ENCODE measurements at places on chromosomes 2 and 18.

DNA sequence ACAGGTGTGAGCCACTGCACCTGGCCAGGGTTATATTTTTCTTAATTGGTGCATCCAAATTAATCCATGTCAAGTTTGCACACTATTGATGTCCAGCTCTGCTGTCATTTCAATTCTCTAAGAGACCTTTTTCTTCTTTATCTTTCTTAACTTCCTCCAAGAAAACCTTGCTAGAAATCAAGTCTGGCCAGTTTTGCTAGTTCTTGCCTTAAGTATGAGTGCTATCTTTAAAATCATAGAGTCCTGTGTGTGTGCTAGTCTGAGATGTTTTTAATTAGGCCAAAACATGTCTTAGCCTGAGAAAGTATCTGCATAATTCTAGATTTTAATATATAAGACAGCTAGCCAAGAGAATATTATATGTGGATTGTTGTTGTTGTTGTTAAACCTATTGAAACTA, 56.2 kb upstream of the SLC39A10 start:
- no peak for DNase-seq

DNA sequence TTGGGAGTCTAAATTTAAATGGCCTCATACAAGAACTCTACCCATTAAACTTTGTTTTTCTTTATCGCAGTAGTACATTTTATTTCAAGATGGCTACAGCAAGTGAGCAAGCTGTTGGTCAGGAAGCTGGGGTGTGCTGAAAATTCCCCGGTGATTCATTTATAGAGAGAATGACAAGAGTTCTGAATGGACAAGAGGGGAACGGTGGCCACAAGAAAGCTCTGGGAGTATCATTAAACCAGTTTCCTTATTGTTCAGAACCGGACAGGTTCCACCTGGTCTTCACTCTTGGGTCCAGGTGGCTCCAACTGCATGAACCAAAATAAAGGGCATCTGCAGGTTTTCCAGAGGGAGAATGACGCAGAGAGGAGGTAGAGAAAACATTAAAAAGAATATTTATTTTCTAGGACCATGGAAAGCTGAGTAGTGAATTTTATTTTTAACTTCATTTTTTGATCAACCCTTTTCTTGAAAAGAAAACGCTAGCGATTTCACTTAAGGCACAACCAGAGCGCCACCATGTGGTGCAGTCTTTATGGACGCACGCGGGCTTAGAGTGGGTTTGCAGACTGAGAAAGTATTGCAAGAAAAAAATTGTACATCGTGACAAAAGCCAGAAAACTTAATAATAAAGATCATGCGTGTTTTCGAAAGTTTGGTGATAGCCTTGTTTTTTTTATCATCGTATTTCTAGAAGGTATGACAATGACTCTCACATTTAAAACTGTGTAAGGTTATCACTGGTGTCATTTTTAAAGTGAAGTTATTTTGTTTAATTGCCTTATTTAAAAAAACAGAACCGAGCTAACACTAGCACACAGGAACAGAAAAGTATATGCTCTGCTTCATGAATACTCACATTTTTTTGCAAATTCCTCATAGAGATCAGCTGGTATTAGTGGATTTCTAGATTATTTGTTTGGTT, 97.9 kb upstream of the NOL4 start:
- DNase-seq: no peak

DNA sequence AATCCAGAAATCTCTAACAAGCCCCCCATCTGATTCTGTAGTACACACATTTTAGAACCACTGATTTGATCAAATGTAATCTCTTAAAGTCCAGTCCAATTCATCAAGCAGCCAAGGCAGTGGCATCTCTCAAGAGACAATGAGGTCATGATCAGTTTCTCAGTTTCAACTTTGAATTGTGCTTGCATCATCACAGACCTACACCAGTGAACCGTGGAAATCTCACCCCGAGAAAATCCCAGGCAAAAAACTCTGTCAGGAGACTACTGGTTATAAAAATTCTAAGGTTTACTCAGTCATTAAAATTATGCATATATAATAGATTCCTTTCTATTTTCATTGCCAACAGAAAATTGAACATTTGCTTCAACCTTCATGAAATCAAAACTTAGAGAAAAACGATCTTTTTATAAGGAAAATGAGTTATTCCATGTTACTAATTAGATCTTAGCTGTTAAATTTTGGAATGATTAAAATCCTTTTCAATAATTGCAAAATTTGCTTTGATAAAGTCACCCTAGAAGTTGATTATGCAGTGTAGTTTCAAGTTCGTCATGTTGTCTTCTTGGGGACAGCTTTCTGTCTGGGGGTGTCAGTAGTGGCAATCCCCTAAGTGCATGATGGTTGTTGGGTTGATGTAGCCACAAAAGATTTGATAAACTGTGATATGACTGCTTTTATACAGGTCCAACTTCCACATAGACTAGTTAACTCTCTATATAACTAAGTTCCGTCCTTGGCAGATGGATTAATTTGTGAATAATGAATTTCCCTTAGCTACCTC, 235.0 kb downstream of the CAMKMT start:
- no peak for DNase-seq

- no peak for DNase-seq
Measured at GRCh38 chr2:100271210-100271609, 51.1 kb downstream of the LONRF2 start.

DNA sequence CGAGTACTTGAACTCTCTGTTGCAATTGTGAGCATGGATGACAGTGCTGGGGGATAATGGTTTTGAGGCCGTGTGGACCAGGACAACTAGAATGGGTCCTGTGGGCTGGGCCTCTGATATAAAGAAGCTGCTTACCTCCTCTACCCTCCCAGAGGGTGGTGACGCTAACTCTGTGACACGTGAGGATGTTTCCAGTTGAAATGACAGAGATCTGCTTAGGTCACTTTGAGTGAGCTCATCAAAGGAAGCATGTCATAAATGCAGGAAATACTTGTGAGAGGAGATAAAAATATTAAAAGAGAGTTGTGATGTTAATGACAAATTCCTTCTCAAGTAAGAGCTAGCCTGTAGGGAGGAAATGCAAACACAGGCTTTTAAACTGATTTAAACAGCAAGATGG, 16.4 kb downstream of the RMC1 start:
- DNase-seq: no peak

DNA sequence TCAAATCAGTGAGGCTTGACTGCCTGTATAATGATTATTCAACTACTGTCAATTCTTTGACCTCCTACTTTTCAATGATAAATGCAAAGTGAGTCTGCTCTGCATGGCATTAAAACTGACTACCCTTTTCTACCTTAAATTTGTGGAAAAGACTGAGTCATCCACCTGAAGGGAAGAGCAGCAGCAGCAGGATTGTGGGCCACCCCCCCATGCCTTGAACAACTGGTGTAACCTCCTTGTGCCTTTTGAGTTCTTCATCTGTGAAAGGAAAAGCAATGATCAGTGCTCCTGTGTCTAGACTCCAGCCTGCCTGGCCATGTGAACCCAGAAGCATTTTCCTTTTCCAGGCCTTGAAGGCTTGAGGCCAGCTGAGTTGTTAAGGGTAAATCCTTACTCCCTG, 102.9 kb downstream of the OSR1 start:
- no peak for DNase-seq

GRCh38 chr2:176525086-176525485, 255.8 kb downstream of the MTX2 start:
- DNase-seq: no peak

DNA sequence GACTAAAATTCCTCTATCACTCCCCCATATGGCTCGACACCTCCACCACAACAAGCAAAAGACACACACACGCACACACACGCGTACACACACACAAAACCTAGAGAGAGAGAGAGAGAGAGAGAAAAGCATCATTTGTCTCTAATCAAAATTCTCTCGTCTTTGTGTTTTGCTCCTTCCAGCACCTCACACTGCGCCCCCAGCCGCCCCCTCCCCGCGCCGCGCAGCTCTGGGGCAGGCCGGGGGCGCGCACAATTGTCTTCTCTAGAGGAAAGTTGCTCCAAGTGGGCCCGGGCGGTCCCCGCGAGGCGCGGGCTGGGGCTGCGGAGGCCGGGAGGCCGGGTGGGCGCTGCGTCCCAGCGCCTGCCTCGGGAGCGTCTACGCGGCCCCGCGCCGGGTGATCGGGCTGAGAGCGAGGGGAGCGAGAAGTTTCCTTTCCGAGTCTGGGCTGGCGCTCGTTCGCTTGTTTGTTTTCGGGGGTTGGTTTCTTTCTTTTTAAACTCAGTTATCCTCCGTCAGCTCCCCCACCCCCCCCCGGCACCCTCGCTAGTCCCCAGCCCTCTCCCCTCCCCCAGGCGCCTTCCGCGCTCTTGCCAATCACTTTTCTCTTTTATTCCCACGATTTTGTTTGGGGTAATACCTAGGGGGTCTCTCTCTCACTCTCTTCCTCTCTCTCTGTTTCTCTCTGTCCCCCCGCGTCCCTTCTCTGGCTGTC, 4.1 kb downstream of the ZEB2 start:
- no peak for DNase-seq

DNA sequence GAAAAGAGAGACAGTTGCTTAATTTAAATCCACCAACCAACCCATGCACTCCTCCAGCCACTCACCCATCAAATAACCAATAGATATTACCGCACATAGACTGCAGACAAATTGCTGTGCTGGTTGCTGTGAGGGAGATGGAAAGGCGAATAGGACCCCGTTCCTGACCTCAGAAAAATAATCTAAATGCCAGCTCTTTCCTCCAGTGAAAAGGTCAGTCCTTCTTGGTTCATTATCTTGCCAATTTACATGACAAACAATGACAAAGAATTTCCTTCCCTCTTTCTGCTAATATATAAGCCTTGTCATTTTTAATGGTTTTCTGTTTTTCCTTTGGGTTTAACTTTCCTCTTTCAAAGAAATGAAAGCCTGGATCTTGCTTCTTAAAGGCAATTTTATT, 61.6 kb downstream of the MEP1B start:
- no peak for DNase-seq

DNA sequence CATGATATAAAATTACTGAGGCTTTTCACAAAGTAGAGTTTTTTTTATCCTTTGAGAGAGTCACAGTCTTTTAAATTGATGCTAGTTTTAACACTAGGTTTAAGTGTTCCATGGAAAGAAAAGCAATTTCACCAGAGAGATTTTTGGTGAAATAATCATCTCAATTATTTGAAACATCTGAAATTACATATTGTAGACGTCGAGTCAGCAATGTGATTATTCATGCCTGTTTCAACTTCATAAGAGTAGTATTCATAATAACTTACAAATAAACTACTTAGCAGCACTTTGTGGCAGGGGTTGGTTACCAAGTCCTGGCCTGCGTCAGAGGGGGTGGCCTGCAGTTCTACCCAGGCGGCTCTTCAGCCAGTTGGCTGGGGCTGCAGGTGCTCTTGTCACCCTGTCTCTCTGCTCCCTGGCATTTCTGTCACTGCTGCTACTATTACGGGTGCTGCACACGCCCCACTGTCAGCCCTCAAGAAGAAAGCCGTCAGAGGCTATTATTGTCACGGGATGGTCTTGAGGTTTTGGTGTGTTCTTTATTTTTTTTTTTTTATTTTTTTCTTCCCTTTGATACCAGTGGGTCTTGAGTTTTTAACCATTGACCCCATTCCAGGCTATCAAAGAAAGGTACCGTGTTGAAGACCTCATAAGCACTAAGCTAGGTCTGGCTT, 50.4 kb downstream of the MALT1 start:
- no peak for DNase-seq

DNA sequence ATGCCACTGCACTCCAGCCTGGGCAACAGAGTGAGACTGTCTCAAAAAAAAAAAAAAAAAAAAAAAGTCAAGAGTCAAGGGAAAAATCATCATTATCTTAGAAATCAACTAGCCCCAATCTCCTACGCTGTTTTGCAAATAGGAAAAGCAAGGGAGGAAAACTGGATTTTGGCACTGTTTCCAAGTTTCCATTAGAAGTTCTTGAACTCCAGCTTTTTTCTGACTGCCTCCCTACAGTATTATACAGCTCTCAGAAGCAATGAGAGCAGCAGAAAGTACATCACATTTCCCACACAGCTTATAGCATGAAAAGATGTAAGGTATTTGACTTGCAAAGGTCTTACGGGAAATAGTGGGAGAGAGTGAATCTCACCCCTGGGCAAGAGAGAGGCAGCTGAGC, 127.8 kb downstream of the OSR1 start:
- DNase-seq: no peak

- no peak for DNase-seq
Measured at GRCh38 chr2:45496869-45497268, 114.2 kb downstream of the SRBD1 start.

- no peak for DNase-seq
Measured at GRCh38 chr2:69483024-69483423, 45.8 kb upstream of the NFU1 start.

DNA sequence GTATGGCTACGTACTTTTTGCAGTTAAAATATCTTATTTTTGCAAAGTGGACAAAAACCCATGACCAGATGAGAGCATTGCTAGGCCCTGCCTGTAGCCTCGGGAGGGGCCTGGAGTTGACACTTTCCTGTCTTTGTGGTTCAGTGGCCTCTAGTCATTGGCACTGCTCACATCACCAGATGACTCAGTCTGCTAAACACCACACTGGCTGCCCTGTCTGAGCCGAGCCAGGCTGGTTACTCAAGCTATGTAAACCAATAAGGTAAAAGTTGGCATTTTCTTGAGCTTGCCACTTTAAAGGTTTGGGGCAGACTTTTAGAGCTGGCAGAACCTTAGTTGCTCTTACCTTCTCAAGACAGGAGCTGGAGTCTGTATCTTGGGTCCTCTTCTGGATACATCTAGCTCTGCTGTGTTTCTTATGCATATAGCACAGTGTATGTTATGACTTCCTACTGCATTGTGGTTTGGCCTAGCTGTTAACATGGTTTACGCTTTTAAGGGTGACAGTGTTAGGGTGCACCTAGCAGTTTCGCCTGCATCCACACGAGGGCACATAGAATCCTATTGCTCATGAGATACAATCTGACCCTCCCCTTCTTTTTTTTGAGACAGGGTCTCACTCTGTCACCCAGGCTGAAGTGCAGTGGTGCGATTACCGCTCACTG, 76.4 kb downstream of the AP1S3 start:
- DNase-seq: peak; percentile 34

DNA sequence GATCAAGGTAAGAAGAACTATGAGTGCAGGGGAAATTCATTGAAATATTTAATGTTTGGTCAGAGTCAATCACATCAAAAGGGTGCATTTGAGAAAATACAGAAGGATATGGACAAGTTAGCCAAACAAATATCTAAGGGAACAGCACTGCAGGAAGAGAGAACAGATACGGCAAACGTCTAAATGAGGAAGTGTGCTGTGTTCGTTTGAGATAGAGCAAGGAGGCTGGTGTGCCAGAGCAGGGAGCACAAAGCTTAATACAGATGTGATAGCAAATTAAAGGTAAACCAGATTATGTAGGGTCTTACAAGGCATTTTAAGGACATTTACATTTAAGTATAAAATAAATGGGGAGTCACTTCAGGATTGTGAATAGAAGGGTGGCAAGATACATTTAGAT, 241.3 kb upstream of the ZNF804A start:
- no peak for DNase-seq

DNA sequence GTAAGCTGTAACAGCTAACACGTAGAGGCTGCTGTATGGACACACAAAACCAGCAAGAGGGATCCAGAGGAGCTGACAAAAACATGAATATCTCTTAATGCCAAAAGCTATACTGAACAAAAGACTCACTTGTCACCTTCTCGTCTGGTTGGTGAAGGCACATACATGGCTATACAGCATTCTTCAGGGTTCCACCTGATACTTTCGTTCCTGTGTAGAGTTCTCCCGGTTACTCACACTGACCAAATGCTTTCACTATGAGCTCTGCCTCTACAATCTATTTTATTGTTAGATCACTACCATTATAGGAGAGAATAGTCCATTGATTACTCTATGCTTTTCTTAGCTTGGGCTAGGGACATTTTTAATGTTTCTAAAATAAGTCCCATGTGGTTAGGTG, 193.1 kb downstream of the HNMT start:
- DNase-seq: no peak

Data from stimulated activated CD8-positive, alpha-beta memory T cell treated with anti-CD3 and anti-CD28 coated beads, Interleukin-2, amount 100 ng/mL, for 1 hour (primary cell).